ENCODE measurements at places on chromosomes 16 and 17. TPM values are rescaled to one million over a fixed set of nuclear protein-coding genes. Genes with fewer than 3 reads are reported as not detected.

DNA sequence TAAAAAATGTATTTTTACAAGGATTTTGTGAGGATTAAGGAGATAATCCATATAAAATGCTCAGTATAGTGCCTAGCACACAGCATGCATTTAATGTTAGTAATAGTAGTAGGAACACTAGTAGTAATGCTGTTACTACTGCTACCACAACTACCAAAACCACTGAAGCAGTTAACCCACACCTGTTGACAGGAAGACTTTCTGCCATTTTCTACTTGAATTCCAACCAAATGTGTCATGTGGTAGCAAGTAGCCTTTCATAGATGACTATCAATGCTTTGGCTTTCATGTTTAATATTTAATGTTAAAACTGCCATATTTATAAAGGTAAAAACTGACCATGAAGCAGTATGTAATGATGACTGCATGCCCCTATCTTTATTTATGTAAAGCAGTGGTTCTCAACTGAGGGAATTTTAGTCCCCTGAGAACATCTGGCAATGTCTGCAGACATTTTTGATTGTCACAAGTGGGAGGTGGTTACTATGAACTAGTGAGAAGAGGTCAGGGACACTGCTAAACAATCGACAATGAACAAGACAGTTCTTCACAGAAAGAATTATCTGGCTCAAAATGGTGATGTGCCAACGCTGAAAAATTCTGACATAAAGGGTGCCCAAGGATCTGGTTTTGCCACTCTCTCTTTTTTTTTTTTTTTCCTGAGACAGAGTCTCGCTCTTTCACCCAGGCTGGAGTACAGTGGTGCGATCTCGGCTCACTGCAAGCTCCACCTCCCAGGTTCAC is 89.4 kb downstream of the ITFG1 start:
- DNase-seq, result no peak

DNA sequence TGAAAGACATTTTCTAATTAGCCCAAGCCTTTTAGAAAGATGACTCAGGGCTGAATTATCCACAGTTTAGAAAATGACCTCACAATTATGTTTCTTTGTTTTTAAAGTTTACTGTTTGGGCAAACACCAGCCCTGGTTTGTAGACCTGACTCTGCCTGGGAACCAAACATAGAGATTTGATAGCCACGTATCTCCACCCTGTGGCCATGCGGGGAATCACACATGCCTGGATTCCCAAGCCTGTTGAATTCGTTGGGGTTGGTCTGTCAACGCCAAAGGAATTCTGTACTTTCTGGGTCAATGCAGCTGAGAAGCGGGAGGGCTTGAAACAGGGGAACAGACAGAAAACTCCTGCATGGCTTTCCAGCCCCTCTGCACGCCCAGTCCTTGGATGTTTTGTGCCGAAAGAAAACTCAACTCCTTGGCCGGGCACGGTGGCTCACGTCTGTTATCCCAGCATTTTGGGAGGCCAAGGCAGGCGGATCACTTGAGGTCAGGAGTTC is 26.9 kb downstream of the CD300A start:
- DNase-seq, result peak; percentile 63

GRCh38 chr17:30095507-30096244 is 20.9 kb upstream of the NSRP1 start:
- DNase-seq, result peak; percentile 65

DNA sequence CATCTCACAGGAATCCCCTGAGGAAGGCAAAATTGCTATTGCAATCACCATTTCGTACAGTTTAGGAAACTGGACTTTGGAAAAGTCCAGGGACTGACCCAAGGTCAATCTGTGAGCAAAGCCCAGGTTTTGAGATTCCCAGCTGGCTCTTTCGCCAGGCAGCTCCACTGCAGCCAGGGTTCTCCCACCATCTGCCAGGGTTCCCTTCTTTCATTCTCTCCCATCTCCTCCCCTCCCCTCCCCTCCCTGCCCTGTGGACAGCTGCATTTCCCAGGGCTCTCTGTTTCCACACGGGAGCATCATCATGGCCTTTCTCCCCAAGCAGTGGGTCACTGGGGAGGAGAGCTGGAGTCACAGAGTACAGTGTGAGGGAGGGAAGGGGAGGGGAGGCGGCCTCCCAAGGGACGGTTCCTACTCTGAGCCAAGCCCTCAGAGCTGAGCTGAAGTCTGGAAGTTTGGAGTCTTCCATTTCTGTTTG is 11.9 kb upstream of the GSDMA start:
- DNase-seq, result no peak

The NPW gene
- 4.8 TPM for total RNA-seq

The MAF gene
- total RNA-seq, result 0.26 TPM

The CKLF gene
- 176 TPM for total RNA-seq

The ZNF785 gene
- total RNA-seq, result 0.45 TPM

- DNase-seq, result no peak
Measured at GRCh38 chr17:77424585-77425344, 284.0 kb downstream of the SEC14L1 start.

- DNase-seq, result peak; percentile 83
Measured at GRCh38 chr17:50681263-50682200, 26.2 kb downstream of the ANKRD40 start.

GRCh38 chr17:79843816-79844800 is 4.9 kb upstream of the CBX4 start:
- no peak for DNase-seq

- DNase-seq, result no peak
Measured at GRCh38 chr16:77894162-77894561, 105.8 kb downstream of the VAT1L start.

The MYLK3 gene
- total RNA-seq, result 0.10 TPM

The SAMD14 gene
- not detected for total RNA-seq

- DNase-seq, result no peak
Measured at GRCh38 chr16:81738783-81739496, 40.2 kb upstream of the PLCG2 start.

GRCh38 chr16:12627394-12627793 is 176.3 kb downstream of the CPPED1 start:
- no peak for DNase-seq

GRCh38 chr17:70869402-70870085 is 700.2 kb downstream of the KCNJ2 start:
- no peak for DNase-seq

DNA sequence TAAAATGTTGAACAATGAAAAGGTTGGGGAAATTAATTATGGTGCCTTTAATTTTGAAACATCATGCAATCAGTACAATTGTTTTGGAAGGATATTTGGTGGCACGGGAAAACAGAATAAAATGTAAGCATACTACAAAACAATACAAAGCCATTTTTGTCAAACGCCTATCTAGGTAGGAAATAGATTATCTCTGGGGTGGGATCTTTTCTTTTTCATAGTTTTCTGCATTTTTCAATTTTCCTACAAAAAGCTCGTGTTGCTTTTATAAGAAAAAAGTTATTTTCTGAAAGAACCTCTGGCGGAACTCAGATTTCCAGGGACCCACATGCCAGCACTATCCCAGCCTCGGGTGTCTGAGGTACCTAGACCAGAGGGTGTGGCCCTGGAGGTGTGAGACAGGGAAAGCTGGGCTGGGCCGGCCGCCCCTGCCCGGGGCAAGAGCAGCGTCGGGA is 961 bp upstream of the MAP3K3 start:
- DNase-seq, result no peak

DNA sequence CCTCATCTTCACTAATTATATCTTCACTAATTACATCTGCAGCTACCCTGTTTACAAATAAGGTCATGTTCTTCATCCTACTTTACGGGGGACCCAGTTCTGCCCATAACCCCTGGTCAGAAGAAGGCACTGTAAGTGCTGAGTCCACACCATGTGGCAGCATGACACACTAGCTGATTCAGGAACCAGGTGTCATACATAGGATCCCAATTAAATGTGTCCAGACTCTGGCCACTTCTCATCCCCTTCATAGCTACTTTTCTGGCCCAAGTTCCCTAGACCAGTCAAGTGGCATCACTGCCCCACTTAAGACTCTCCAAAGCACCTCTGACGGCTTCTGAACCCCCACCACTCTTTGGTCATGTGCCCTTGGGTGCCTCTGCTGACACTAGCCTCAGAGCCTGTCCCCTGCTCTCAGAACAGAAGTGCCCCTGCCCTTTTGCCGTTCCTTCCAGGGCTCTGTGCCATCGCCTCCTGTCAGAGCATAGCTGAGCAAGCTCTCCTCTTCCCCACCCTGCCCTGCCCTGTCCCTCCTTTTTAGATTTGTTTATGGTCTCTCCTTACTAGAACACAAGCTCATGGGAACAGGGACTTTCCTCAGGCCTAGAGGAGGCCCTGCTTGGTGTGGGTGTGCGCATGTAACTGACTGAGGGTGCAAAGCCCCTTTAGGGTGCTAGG is 61.1 kb downstream of the B9D1 start:
- DNase-seq, result no peak

GRCh38 chr17:40363111-40363827 is 1.3 kb downstream of the GJD3 start:
- DNase-seq, result no peak

DNA sequence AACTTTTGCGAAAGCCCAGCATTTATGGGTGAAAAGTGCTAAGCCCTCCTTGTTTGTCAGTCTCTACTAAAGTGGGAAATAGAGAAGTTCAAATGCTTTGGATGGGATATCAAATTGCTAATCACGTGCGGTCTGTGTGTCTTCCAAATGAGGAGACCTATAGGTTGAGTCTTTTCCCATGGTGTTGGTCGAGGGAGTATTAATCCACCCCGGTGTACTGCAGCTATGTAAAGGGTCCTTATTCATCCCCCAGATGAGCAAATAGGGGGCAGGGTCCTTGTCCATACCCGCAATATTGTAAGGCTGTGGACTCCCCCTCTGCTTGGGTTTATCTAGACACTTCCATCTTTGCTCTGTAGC is 14.6 kb downstream of the KIAA0513 start:
- no peak for DNase-seq

- no peak for DNase-seq
Measured at GRCh38 chr17:62737513-62737912, 70.6 kb downstream of the MARCHF10 start.

DNA sequence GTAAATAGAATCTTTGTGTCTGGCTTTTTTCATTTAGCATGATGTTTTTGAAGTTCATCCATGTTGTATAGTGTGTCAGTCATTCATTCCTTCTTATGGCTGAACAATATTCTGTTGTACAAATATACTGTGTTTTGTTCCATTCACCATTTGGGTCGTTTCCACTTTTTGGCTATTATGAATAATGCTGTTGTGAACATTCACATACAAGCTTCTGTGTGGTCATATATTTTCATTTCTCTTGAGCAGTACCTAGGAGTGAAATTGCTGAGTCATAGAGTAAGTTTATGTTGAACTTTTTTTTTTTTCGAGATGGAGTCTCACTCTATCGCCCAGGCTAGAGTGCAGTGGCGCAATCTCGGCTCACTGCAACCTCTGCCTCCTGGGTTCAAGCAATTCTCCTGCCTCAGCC is 32.3 kb upstream of the TAOK1 start:
- peak; percentile 30 for DNase-seq

The TMEM88 gene
- total RNA-seq, result not detected

DNA sequence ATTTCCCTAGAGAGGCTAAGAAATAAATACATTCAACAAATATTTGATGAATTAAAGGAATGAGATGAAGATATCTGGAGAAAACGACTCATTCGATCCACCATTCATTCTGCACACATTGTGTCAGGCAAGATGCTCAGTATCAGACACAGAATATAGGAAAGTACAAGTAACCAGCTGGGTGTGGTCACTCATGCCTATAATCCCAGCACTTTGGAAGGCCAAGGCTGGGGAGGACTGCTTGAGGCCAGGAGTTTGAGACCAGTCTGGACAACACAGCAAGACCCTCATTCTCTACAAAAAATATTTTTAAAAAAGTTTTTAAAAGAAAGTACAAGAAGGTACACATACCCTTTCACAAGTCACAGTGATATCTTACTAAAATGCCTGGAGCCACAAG is 42.3 kb downstream of the CRLF3 start:
- no peak for DNase-seq

GRCh38 chr17:80726558-80727408 is 182.1 kb downstream of the RPTOR start:
- DNase-seq, result no peak

- no peak for DNase-seq
Measured at GRCh38 chr16:66842765-66843164, 1.4 kb upstream of the CA7 start.

- DNase-seq, result no peak
Measured at GRCh38 chr17:81962499-81963441, 1.8 kb upstream of the NOTUM start.

The UNK gene
- total RNA-seq, result 33.8 TPM

GRCh38 chr16:51433599-51433998 is 282.5 kb upstream of the SALL1 start:
- no peak for DNase-seq

The SAP30BP gene
- 57.3 TPM for total RNA-seq

Measured in NCI-H460 (cell line).